ENCODE measurements at places on chromosomes 5 and 9. TPM values are rescaled to one million over a fixed set of nuclear protein-coding genes. Genes with fewer than 3 reads are reported as not detected.

DNA sequence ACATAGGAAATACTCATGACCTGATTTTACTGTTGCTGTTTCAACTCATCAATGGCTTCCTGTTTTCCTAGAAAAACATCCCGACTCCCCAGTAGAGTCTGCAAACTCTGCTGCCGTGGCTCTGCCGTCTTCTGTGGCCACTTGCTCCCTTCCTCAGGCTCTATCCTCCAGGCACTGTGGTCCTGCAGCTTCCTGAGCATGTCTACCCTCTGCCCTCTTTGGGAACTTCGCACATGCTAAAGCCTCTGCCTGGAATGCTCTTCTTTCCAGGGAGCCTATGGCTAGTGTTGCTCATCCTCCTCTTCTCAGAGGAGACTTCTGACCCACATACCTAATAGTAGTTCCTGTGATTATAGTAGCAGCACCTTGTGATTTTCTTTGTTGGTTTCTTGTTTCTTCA, 256.9 kb downstream of the MAN2A1 start:
- H3K27me3 ChIP-seq: peaks cover 17% of the 10 kb centered on the region
- no peak for DNase-seq
- no peak overlapping the region for H3K4me3 ChIP-seq
- H3K4me1 ChIP-seq: peaks cover 5% of the 10 kb centered on the region

DNA sequence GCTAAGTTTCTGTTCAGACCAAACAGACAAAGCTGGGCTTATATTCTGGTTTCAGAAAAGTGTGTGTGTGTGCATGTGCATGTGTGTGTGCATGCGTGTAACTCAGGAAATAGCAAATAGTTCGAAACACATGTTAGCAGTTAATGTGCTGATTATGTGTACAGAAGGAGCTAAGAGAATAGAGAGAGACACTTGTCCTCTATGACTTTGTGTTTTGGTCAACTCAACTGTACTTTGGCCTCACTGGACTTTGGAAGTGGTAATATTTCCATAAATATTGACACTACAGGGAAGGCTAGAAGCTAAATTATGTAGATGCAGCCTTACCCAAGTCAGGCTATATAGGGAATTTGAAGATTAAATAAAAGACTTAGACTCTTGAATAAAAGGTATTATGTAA, 155.5 kb downstream of the RAB3C start:
- H3K36me3 ChIP-seq: no peaks in the 10 kb centered on the region
- H3K4me3 ChIP-seq: no peak overlapping the region
- H3K27me3 ChIP-seq: peaks cover 7% of the 10 kb centered on the region
- H3K4me1 ChIP-seq: no peaks in the 10 kb centered on the region

DNA sequence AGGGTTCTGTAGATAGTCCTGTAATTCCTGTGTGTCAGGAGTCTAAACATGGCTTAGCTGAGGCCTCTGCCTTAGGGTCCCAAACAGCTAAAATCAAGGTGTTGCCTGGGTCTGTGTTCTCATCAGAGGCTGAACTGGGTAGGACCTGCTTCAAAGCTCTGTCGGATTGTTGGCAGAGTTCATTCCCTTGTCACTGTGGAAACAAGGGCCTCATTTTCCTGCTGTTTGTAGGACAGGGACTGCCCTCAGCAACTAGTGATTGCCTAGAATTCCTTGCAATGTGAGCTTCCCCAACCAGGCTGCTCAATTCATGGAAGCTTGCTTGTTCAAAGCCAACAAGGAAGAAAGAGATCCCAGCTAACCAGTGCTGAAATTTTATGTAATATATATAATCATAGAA, 283.2 kb downstream of the DNAH5 start:
- H3K4me3 ChIP-seq: no peak overlapping the region
- H3K36me3 ChIP-seq: no peaks in the 10 kb centered on the region
- no peak for DNase-seq
- H3K27ac ChIP-seq: no peak overlapping the region
- no peaks in the 10 kb centered on the region for H3K27me3 ChIP-seq

DNA sequence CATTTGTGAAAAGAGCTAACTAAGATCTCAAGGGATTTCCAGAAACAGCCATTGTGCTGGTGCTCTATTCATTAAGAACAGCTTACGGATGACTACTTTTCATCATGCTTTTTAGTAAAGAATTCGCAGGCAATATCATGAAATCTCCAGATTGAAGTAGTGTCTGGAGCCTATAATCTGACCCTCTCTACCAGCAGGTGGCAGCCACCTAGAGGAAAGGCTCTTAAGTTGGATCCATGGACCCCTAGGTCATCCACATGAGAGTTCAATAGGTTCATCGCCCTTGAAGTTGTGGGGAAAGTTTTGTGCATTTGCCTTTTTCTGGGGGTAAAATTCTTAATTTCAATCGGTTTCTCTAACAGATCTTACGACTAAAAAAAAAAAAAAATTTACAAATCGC, 82.3 kb downstream of the SLC1A3 start:
- H3K4me1 ChIP-seq: peaks cover 14% of the 10 kb centered on the region
- H3K36me3 ChIP-seq: no peaks in the 10 kb centered on the region
- no peak overlapping the region for H3K4me3 ChIP-seq

DNA sequence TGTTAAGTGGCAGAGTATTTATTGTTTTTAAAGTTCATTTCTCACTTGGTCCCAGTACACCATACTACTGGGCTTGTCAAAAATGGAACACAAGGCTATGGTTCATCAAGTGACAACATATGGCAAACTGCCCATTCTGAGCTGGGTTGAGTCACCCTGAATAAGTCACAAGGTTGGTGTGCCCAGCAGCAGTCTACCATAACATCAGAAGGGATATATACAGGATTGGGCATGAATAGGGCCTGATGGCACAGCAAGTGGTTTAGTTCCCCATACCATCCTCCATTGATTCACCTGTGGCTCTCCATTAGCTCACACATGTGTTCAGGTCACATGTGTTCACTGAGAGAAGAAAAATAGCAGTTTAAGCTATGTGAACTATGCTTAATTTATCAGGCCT, 249.8 kb upstream of the PRDM9 start:
- H3K27me3 ChIP-seq: no peaks in the 10 kb centered on the region
- no peak for DNase-seq
- H3K27ac ChIP-seq: no peak overlapping the region
- no peaks in the 10 kb centered on the region for H3K4me1 ChIP-seq

PCDHGA4 gene
- 0.50 TPM for total RNA-seq

DOCK2 gene
- 526 TPM for total RNA-seq
